ENCODE measurements at places on chromosomes 11 and 22. TPM values are rescaled to one million over a fixed set of nuclear protein-coding genes. Genes with fewer than 3 reads are reported as not detected.
A peak's percentile ranks its signal among the peaks of the same experiment; 100 is the strongest.

TRPM5 gene
- under 0.01 TPM for total RNA-seq

SGSM1 gene
- total RNA-seq, result 0.13 TPM

MIEF1 gene
- total RNA-seq, result 9.4 TPM

RAB6A gene
- total RNA-seq, result 75.3 TPM

IL10RA gene
- total RNA-seq, result 4.8 TPM

RIMBP3C gene
- 0.40 TPM for total RNA-seq

DUSP8 gene
- total RNA-seq, result 1.5 TPM

- peaks cover 18% of the 10 kb centered on the region for H3K36me3 ChIP-seq
- peaks cover 59% of the 10 kb centered on the region for H3K4me1 ChIP-seq
- peak overlapping the region; percentile 93 for H3K27ac ChIP-seq
- H3K27me3 ChIP-seq, result no peaks in the 10 kb centered on the region
- H3K4me3 ChIP-seq, result no peak overlapping the region
Observed at GRCh38 chr22:25754527-25755202, 12.7 kb downstream of the MYO18B start.

- no peaks in the 10 kb centered on the region for H3K4me1 ChIP-seq
- no peak overlapping the region for H3K4me3 ChIP-seq
- no peak for DNase-seq
- H3K27ac ChIP-seq, result no peak overlapping the region
- no peaks in the 10 kb centered on the region for H3K27me3 ChIP-seq
Observed at GRCh38 chr11:22472306-22472705, 134.1 kb downstream of the SLC17A6 start.

DNA sequence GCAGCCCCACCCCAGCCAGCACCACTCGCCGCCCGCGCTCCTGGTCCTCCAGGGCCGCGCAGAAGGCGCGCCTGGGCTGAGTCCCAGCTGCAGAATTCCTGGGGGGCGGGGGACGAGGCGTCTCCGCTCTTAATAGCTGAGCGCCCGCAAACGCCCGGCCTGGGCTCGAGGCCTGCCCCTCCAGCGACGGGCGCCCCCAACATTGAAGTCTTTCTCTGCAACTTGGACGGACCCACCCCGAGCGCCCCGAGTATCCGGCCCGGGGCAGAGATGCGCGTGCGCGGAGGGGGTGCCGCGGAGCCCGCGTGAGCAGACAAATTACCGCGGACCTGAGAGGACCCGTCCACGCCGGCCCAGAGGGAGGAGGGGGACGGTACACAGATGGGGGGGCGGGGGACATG is 6.7 kb upstream of the SYT7 start:
- peak overlapping the region; percentile 75 for H3K27ac ChIP-seq
- DNase-seq, result peak; percentile 67
- H3K36me3 ChIP-seq, result no peaks in the 10 kb centered on the region
- peaks cover 34% of the 10 kb centered on the region for H3K27me3 ChIP-seq

DNA sequence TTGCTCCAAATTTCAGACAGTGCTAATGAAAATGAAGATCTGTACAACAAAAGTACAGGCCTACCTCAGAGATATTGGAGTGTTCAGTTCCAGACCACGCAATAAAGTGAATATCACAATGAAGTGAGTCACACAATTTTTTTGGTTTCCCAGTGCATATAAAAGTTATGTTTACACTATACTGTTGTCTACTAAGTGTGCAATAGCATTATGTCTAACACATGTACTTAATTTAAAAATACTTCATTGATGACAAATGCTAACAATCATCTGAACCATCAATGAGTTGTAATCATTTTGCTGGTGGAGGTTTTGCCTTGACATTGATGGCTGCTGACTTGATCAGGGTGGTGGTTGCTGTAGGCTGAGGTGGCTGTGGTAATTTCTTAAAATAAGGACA is 60.6 kb upstream of the E2F8 start:
- H3K27me3 ChIP-seq, result peaks cover 2% of the 10 kb centered on the region
- no peak for DNase-seq
- H3K4me1 ChIP-seq, result no peaks in the 10 kb centered on the region
- no peak overlapping the region for H3K27ac ChIP-seq
- H3K36me3 ChIP-seq, result no peaks in the 10 kb centered on the region

- H3K4me1 ChIP-seq, result no peaks in the 10 kb centered on the region
- H3K27me3 ChIP-seq, result no peaks in the 10 kb centered on the region
Observed at GRCh38 chr11:121877152-121877551, 238.9 kb downstream of the BLID start.

DNA sequence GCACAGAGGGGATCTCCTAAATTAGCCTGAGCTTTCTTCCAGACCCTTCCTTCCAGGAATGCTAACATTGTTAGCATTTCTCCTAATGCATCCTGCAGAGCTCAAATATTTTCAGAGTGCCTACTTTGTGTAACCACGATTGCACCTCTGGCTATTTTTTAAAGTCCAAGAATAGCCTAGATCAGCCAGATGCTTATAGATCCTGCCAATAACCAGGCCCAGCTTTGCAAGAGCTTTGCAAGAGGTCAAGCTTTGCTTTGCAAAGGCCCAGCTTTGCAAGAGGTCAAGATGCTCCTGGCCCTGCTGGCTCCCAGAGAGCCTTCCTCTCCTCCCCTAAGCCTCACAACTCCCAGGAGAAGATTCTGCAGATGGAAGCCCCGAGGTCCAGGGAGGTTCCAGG is 491.9 kb downstream of the MN1 start:
- H3K4me3 ChIP-seq, result no peak overlapping the region
- peaks cover 40% of the 10 kb centered on the region for H3K4me1 ChIP-seq
- H3K27me3 ChIP-seq, result peaks cover 12% of the 10 kb centered on the region
- DNase-seq, result peak; percentile 51
- no peak overlapping the region for H3K27ac ChIP-seq

- peaks cover 24% of the 10 kb centered on the region for H3K36me3 ChIP-seq
- peak overlapping the region; percentile 83 for H3K27ac ChIP-seq
- peak; percentile 84 for DNase-seq
- peaks cover 34% of the 10 kb centered on the region for H3K4me1 ChIP-seq
Observed at GRCh38 chr11:1532014-1532586, 40.0 kb downstream of the DUSP8 start.

- no peak overlapping the region for H3K27ac ChIP-seq
- no peak for DNase-seq
- H3K4me3 ChIP-seq, result peak overlapping the region; percentile 8
- H3K27me3 ChIP-seq, result no peaks in the 10 kb centered on the region
- peaks cover 47% of the 10 kb centered on the region for H3K4me1 ChIP-seq
- no peaks in the 10 kb centered on the region for H3K36me3 ChIP-seq
Observed at GRCh38 chr11:2300290-2300935, 1.3 kb downstream of the C11orf21 start.
